ENCODE measurements at places on chromosomes 5 and 9. TPM values are rescaled to one million over a fixed set of nuclear protein-coding genes. Genes with fewer than 3 reads are reported as not detected.

CDH6 gene
- not detected for total RNA-seq

PCDHB14 gene
- not detected for total RNA-seq

FBP2 gene
- total RNA-seq = not detected

NTRK2 gene
- total RNA-seq = 1.5 TPM

PLPPR1 gene
- total RNA-seq = not detected

GDA gene
- not detected for total RNA-seq

FBN2 gene
- total RNA-seq = not detected

PCDHB11 gene
- not detected for total RNA-seq

FEM1C gene
- 14.8 TPM for total RNA-seq

PCDHB8 gene
- not detected for total RNA-seq

RNF44 gene
- total RNA-seq = 139 TPM

CFAP157 gene
- 0.10 TPM for total RNA-seq

SOHLH1 gene
- not detected for total RNA-seq

GABRG2 gene
- not detected for total RNA-seq

All from T-helper 1 cell treated with Interleukin-12 subunit alpha and Interleukin-12 subunit beta and Interleukin-4 antibody, amounts not matched to agents 30 ng/mL and 1 ng/mL, for 36 hours (primary cell).